NCI-H460 (cell line): ENCODE measurements at places on chromosomes 7 and 10.

- DNase-seq = peak; percentile 43
Observed at GRCh38 chr7:128398016-128398840, 11.6 kb downstream of the IMPDH1 start.

DNA sequence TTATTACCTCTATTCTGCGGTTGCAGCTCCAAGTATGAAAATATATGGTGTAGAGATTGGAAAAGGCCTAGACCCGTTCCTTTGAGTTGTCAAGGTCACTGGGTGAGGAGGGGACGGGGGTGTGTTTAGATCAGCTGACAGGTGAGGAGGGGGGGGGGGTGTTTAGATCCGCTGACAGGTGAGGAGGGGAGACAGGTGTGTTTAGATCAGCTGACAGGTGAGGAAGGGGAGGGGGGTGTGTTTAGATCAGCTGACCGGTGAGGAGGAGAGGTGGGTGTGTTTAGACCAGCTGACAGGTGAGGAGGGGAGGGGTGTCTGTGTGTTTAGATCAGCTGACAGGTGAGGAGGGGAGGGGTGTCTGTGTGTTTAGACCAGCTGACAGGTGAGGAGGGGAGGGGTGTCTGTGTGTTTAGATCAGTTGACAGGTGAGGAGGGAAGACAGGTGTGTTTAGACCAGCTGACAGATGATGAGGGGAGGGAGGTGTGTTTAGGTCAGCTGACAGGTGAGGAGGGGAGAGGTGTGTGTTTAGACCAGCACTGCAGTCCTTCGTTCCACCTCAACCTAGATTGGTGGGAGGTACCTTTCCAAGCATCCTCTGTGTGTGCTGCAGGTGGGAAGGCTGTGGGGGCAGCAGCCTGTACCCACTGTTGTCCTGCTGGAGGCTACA is 655.0 kb upstream of the ADARB2 start:
- peak; percentile 5 for DNase-seq

GRCh38 chr10:97673736-97674525 is 13.1 kb downstream of the AVPI1 start:
- no peak for DNase-seq

- DNase-seq = no peak
Observed at GRCh38 chr7:25408012-25408687, 179.9 kb upstream of the NPVF start.

DNA sequence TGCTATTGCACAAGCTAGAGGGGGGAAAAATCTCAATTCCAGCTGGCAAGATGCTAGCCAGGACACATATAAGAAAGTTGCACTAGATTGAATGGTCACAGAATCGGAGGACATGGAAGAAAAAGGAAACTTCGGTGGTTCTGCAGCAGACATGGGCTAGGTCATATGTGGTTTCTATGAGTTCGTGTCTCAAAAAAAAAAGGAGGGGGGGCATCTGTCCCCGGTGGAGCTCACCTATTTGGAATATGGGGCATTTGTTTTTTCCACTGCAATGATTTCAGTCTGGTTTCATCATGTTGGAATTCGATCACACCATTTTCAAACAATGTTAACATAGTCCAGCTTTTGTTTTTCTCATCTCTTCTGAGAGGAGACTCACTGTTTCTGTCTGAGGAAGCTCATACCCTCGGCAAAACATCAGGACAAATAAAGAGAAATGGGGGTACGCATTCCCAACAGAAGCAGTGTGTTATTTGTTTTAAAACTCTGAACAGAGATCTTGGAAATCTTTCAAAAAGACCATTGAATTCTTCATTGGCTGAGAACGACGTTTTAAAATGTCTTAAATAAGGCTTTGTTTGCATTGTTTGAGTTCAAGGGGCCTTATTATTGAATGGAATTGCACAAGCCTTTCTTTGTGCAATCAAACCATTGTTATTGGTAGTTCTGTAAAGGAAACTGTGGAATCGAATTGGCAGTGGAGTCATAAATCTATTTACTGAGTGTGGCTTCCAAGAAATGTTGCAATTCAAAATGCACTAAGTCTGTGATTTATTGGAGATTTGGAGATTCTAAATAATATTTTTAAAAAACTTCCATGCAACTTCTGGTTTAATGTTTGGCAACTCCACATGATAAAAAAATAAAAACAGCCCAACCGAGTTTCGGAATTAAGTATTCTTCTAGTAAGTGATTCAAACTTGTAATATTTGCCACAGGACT is 173.2 kb downstream of the RTKN2 start:
- peak; percentile 30 for DNase-seq

GRCh38 chr7:55164527-55164926 is 145.7 kb downstream of the EGFR start:
- DNase-seq = no peak

DNA sequence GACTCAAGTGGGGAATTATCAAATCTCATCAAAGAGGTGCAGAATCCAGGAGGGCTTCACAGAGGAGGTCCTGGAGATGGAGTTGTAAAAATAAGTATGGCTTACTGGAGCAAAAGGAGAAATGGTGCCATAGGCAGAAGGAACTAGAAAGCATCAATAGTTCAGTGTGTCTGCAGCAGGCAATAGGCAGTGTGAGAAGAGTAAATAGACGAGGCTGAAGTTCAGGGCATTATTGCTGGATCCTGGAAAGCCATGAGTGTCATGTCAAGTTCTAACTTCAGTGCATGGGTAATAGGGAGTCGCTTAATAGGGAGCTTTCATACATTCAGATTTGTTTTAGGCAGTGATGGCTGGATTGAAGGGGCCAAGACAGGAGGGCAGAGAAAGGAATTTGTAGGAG is 39.3 kb downstream of the CYP26A1 start:
- DNase-seq = no peak

GRCh38 chr10:3661271-3661670 is 123.7 kb downstream of the KLF6 start:
- DNase-seq = no peak

GRCh38 chr10:37246637-37247036 is 121.2 kb downstream of the ANKRD30A start:
- DNase-seq = no peak

GRCh38 chr7:93914581-93915066 is 6.9 kb upstream of the GNG11 start:
- peak; percentile 67 for DNase-seq

GRCh38 chr10:114902151-114902550 is 35.8 kb upstream of the TRUB1 start:
- no peak for DNase-seq

- no peak for DNase-seq
Observed at GRCh38 chr10:79336739-79337138, 10.5 kb upstream of the PPIF start.

DNA sequence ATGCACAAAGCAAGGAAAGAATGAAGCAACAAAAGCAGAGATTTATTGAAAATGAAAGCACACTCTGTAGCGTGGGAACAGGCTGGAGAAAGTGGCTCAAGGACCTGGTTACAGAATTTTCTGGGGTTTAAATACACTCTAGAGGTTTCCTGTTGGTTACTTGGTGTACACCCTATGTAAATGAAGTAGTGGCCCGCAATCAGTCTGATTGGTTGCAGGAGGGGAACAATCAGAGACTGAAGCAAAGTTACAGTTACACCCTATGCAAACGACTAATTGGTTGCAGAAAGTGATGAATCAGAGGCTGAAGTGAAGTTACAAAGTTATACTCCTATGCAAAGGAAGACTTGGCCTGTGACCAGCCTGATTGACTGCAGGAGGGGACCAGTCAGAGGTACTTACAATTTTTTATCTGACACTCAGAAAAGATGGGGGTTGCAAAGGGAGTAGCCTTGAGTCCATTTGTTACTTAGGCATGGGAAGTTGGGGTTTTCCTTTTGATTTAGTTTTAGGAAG is 3.6 kb upstream of the MTPN start:
- DNase-seq = peak; percentile 80

GRCh38 chr7:43110791-43111535 is 1.5 kb upstream of the HECW1 start:
- no peak for DNase-seq

DNA sequence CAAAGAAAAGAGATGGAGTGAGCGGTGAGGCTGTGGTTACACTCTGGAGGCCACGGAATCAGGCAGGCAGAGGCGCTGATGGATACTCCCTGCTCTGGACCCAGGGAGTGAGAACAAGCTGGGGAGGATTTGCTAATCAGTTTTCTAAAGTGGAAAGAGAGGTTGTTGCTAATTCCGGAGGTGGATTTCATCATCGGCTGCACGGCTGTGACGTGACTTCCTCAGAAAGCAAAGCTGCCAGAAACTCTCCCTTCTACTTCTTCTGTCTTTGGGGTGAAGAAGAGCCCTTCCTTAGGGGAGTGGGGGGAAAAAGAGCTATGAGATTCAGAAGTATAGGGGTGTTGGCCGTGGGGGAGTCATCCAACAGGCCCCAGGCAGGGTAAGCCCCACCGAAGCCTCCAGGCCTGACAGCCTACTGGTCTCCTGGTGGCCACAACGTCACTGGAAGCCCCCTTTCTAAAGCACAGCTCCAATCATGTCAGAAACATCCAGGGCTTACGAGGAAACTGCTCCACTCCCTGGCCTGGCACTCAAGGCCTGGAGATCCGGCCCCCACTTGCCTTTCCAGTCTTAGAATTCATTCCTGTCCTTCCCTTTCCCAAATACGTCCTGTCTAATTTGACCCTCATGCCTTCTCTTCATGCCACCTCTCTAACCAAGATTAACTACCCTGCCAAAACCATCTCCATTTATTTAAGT is 114.5 kb downstream of the HIP1 start:
- peak; percentile 63 for DNase-seq

- DNase-seq = peak; percentile 72
Observed at GRCh38 chr7:141585592-141586510, 34.6 kb downstream of the AGK start.

DNA sequence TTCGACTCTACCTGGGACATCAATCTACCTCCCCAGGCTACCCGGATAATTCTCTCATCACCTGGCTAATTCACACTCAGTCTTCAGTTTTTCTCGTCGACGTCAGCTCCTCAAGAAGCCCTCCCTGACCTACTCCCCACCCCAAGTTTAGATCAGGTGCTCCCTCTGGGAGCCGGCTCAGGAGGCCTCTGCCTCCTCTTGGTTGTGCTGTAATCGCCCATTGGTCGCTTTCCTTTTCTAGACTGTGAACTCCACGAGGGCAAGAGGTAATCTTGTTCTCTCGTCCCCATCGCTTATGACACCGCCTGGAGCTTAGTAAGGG is 461 bp upstream of the WIPF3 start:
- DNase-seq = no peak

DNA sequence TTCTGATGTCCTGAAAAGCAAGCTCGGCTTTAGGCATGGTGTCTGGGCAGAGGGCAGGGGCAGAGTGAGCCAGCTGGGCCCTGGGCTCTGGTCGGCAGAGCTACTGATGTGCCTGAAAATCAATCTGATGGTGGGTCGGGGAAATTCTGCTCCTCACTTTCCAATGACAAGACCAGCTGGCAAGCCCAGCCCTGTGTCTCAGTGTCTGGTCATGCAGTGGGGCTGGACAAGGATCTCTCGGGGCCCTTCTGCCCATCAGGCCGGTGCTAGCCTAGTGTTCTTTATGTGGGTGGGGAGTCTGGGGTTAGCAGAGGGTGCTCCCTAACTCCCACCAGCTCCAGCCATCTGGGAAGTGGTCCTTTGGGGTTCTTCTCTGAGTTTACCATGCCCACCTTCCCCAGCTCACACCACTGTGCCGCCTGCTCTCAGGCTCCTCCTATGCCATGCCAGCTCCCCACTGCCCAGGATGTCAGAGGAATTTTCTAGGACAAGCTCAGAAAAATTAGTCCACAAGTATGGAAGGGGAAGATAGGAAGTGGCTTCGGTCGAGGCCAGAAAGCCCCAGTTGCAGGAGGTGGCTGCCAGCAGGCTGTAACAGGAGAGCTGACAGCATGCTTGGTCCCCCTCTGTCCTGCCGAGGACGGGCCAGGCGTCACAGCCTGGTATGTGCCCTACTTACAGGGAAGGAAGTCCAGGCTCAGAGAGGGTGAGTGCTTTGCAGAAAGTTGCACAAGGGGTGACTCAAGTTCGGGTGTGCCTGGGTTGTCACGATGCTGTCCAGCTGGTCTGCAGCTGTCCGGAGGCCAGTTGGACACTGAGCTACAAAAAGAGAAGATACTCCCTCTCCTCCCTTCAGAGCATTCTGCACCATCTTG is 135.2 kb downstream of the ADCY1 start:
- no peak for DNase-seq

GRCh38 chr10:113162960-113163359 is 212.9 kb downstream of the TCF7L2 start:
- DNase-seq = no peak

DNA sequence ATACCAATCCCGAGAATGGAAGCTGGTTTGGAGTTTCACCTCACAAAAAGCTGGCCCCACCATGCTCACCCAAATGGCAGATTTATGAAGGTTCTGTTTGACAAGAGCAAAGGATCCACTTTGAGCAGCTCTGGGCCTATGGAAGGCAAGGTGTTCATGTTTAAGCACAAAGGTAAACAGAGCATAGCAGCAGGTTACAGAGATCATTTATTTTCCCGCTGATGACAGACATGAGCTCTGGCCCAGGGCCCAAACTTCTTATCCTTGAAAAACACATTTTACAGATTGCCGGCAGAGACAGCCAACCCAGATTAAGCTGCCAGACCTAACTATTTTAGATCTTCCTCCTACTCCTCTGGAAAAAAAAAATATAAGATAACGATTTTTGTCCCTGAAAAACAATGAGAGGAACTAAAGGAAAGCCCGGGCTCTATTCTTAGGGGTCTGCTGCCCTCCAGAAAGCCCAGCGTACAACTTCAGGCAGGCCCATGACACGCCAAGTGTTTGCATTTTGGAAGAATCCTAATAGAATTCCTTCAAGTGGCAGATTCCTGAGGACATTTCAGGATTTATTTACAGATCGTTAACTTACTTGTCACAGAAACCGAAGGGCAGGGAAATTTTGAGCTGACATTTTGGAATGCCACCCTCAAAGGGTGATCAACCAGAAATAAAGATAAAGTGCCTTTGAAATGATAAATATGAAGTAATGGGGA is 40.0 kb downstream of the SYPL1 start:
- no peak for DNase-seq

DNA sequence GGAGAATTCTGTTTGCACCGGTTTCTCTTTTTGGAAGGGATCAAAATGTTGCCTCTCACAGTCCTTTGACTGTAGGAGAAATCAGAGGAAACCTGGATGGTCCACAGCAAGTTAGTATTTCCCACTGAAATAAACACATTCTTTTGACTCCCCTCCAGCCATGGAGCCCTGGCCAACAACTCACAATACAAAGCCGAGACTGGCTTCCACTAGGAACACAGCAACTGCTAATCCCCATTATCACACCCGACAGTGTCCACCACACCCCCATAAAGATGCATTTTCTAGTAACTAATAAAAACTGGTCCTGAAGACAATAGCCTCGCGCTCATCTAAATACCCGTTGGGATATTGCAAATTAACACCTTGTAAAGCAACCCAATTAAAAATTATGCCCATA is 798 bp upstream of the MACROH2A2 start:
- DNase-seq = no peak

- DNase-seq = no peak
Observed at GRCh38 chr10:97307441-97307840, 11.6 kb upstream of the FRAT1 start.
